A549 treated with Mapracorat at 1 μM for 4 hours (cell line): ENCODE measurements at places on chromosomes 1 and 21. TPM values are rescaled to one million over a fixed set of nuclear protein-coding genes. Genes with fewer than 3 reads are reported as not detected.

The PPP2R5A gene
- total RNA-seq, result 20.1 to 23.6 TPM (median 22.9 TPM) in 5 replicates

The DYRK3 gene
- 7.9 to 10.8 TPM (median 9.7 TPM) in 5 replicates for total RNA-seq

The FAM76A gene
- 5.4 to 7.7 TPM (median 6.7 TPM) in 5 replicates for total RNA-seq

The RNU1-1 gene
- total RNA-seq, result not detected in 5 replicates

The HSD3B1 gene
- 0.27 TPM in 1 of 5 replicates, not detected in the others for total RNA-seq

The NCAM2 gene
- not detected in 5 replicates for total RNA-seq

The TMEM125 gene
- not detected in 5 replicates for total RNA-seq

The PPIAL4G gene
- total RNA-seq, result not detected in 5 replicates

The ALX3 gene
- not detected in 5 replicates for total RNA-seq

The GREM2 gene
- 0.05 to 0.16 TPM (median 0.13 TPM) in 5 replicates for total RNA-seq

The GUCA2A gene
- total RNA-seq, result not detected in 5 replicates

The RHOU gene
- 7.3 to 10.1 TPM (median 9.5 TPM) in 5 replicates for total RNA-seq

The EDARADD gene
- total RNA-seq, result 2.8 to 4.2 TPM (median 3.4 TPM) in 5 replicates

The TMPRSS15 gene
- not detected in 5 replicates for total RNA-seq

The CELA2B gene
- total RNA-seq, result not detected in 5 replicates

The ANGPTL7 gene
- not detected in 5 replicates for total RNA-seq

The TMEM82 gene
- total RNA-seq, result not detected in 5 replicates

The MAP3K21 gene
- total RNA-seq, result 7.4 to 9.8 TPM (median 8.9 TPM) in 5 replicates

The CYP4B1 gene
- 0.16 TPM in 1 of 5 replicates, not detected in the others for total RNA-seq

The PDC gene
- total RNA-seq, result not detected in 5 replicates

The GDAP2 gene
- 6.3 to 8.2 TPM (median 7.4 TPM) in 5 replicates for total RNA-seq

The FMN2 gene
- 3.9 to 5.4 TPM (median 4.2 TPM) in 5 replicates for total RNA-seq

The PRCC gene
- total RNA-seq, result 67.3 to 76.8 TPM (median 72.9 TPM) in 5 replicates

The MANEAL gene
- 21.1 to 25.5 TPM (median 24.9 TPM) in 5 replicates for total RNA-seq

The TAS1R1 gene
- total RNA-seq, result not detected in 5 replicates

The CRP gene
- not detected in 5 replicates for total RNA-seq

The KRTAP12-2 gene
- not detected in 5 replicates for total RNA-seq

The NAXE gene
- 150 to 167 TPM (median 166 TPM) in 5 replicates for total RNA-seq

The ATF6 gene
- 12.3 to 14.9 TPM (median 14.4 TPM) in 5 replicates for total RNA-seq

The GPR153 gene
- total RNA-seq, result 2.6 to 3.7 TPM (median 3.4 TPM) in 5 replicates

The LCE3E gene
- total RNA-seq, result 0.30 to 0.54 TPM in 2 of 5 replicates, not detected in the others

The KRTAP11-1 gene
- not detected in 5 replicates for total RNA-seq

The S100A7A gene
- total RNA-seq, result not detected in 5 replicates

The GBP2 gene
- total RNA-seq, result 0.63 to 1.1 TPM (median 0.81 TPM) in 5 replicates
